EH (cell line): ENCODE measurements at places on chromosomes 2 and 18.

DNA sequence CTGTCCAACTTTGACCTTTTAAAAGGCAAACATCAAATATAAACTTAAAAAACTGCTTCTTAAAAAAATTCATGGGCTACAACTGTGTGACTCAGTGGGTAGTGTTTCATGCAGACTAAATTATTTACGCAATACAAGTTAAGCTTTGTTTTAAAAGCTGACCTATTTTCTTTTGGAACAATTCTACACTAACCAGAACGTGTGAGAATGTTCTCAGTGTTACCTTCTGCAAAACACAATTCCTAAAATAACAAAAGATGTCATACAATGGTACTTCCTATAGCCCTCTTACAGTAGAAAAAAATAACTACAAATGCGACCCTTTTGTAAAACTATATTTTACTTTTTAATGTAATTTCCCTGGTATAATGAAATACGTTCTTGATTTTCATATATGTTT, 793.8 kb upstream of the FSHR start:
- DNase-seq: no peak

DNA sequence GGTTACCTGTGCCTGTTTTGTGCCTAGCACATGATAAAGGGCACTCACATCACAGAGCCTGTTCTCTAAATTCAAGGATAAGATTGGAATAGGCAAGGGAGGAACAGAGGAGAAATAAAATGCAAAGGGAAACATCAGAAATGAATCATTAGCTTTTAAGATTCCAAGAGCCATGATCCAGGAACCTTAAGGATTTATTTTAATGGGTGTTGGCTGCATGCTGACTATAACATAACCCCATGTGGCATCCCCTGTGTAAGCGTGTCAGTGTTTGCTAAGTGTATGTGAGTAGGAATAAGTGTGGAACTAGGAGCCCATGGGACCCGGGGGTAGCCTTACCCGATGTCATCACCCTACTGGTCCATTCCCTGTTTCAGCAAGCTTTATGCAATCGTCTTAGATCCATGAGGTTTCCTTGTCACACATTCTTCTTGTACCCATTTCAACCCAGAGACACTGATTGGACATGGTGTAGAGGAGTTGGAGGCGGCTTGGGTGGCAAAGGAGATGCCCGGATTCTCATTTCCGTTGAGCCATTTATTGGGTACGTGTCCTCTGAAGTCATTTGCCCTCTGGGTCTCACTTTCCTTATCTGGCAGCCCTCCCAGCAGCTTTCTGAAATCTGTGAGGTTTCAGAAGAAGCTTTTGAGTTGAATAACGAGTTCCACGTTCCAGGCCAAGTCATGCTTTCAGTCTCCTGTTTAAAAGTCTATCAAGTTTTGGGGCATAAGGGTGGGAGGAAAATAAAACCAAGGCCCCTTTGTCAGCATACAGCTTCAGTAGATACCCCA, 117.0 kb downstream of the MGAT5 start:
- DNase-seq: peak; percentile 92

DNA sequence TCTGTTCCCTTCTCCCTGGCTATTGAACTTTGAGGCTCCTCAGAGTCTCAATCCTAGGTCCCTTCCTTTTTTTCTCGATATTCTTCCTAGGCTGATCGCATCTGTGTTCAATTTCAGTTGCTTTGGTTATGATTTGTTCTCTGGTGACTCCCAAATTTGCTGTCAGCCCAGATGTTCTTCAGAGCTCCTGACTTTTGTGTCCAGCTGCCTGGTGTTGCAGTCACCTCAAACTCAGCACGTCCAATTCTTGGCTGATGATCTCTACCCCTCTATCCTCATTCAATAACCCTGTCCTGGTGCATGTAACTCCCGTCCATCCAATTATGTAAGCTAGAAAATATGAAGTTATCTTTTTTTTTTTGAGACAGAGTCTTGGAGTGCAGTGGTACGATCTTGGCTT, 31.4 kb downstream of the DIS3L2 start:
- no peak for DNase-seq

GRCh38 chr2:81981585-81981984, 1677.0 kb upstream of the LRRTM1 start:
- no peak for DNase-seq

GRCh38 chr2:163735685-163736432, at the start of gene FIGN:
FIGN (minus strand) TSS chr2:163736008; CDS start chr2:163734927, 1,081 bp downstream.
- peak; percentile 86 for DNase-seq

- peak; percentile 15 for DNase-seq
These were observed 244.7 kb upstream of the MMADHC start for GRCh38 chr2:149832324-149832723.

GRCh38 chr18:21053127-21053526, 58.5 kb downstream of the ROCK1 start:
- DNase-seq: peak; percentile 93

- DNase-seq: no peak
These were observed 88.1 kb downstream of the THNSL2 start for GRCh38 chr2:88258208-88258607.

- no peak for DNase-seq
These were observed 56.6 kb downstream of the NCKAP5 start for GRCh38 chr2:133511679-133512078.

DNA sequence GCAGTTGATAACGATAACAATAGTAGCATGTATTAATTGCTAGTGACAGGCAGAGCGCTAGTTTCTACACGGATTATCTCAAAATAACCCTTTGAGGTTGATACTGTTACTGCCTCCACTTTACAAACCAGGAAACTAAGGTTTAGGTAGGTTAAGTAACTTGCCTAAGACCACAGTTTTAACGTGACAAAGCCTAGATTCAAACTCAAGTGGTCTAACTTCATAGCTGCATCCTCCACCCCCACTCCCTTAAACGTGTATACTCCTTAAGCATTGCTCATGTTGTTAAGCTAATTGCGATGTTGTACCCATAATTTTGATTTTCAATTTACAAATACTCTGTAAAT, 1.2 kb downstream of the ME2 start:
- DNase-seq: peak; percentile 9

- DNase-seq: peak; percentile 91
These were observed 2.2 kb upstream of the NRP2 start for GRCh38 chr2:205680067-205680466.

- no peak for DNase-seq
These were observed 668.5 kb downstream of the TSN start for GRCh38 chr2:122423934-122424333.

GRCh38 chr2:190562121-190562520, 27.6 kb upstream of the NEMP2 start:
- no peak for DNase-seq

DNA sequence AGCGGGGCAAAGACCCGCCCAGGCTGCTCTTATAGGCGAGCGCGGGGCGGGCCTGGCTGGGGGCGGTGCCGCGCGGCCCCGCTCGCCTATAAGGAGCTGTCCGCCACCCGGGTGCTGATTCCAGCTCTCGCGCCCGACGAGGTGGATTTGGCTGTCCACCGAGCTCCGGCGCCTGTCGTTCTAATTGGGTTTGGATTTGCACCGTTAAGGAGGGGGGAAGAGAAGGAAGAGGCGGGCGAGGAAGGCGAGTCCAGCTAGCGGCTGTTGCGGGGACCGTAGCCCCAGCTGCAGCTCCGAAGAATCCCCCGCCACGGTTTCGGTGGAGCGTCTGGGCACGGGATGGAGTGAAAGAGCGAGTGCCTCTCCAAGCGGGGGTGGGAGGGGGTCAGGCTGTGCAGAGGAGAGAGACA, at the start of gene CNTNAP5:
TSS of gene CNTNAP5 (plus strand) at position 117 of the 410 bp plus-strand sequence. CDS start 364 bp downstream, outside the sequence.
- DNase-seq: peak; percentile 40

DNA sequence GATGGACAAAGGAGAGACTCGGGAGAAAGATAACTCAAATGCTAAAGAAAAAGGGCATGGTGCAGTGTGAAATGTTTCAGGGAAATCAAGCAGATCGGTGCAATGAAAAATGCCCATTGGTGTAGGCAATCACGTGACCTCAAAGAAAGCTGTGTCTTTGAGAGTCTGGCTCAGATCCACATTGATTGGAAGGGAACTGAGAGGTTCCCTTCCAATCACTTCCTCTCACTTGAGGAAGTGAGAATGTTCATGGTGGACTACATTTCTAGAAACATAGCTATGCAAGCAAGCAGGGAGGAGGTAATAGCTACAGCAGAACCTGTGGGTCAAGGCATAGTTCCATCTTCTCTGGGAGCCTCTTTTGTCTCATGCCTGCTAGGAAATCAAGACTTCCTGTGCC, 187.4 kb downstream of the LPIN1 start:
- no peak for DNase-seq

DNA sequence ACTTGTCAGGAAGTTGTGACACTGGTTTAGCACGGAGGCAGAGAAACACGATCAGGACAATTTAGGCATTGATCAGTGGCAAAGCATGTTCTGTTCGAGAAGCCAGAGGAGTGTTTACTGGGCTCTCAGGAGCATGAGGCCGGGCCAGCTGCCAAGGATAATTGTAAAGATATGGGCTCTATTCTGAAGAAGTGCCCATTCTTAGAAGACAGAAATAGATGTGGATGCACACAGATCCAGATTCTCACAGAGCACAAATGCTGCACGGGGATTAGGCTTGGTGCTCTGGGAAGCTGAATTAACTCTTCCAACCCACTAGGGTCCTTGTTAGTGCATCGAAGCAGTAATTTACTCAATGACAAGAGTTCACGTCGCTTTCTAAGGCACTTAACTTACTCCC, 16.2 kb downstream of the AFF3 start:
- DNase-seq: peak; percentile 27

DNA sequence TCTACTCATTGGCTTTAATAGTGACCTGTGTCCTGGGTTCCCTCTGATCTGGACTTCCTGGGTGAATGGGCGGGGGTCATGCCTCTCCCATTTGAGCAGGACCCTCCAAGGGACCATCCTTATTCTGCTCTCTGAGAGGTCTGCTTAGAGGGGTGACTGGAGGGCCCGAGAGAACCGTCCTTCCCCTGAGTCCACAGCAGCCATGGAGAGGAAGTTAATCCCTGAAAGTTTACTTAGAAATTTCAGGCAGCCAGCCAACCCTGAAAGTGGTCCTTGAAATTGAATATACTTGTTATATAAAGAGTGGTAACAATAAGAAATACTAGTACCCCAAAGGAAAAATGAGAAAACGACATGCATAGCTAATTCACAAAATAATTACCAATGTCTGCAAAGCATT, 226.1 kb downstream of the DYSF start:
- no peak for DNase-seq
